ENCODE measurements at places on chromosomes 3 and 15.
A peak's percentile ranks its signal among the peaks of the same experiment; 100 is the strongest.

DNA sequence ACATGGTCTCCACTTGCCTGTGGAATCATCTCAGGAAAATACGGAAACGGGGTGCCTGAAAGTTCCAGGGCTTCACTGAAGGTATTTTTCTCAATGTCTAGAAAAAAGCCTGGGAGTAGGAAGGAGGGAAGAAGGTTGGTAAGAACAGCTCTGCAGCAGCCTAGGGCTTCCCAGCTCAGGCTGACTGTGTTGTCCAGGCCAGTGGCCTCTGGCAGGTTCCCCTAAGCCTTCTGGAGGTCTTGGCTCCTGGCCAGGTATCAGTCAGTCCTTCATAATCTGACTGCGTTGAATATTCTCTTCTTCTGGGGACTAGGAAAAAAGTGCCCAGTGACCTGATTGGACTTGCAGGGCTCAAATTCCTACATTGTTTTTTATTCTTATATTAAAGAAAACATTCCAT, 38.6 kb downstream of the SSR3 start:
- no peak for DNase-seq

- DNase-seq = peak; percentile 68
Measured at GRCh38 chr3:72346526-72346926, 501.7 kb downstream of the SHQ1 start.

DNA sequence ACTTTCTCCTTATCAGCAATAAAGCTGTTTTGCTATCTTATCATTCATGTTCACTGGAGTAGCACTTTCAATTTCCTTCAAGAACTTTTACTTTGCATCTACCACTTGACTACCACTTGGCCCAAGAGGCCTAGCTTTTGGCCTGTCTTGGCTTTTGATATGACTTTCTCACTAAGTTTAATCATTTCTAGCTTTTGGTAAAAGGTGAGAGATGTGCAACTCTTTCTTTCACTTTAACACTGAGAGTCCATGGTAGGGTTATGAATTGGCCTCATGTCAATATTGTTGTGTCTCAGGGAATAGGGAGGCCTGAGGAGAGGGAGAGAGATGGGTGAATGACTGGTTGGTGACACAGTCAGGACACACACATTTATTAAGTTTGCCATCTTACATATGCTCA, 31.0 kb upstream of the FAM3D start:
- DNase-seq = no peak

DNA sequence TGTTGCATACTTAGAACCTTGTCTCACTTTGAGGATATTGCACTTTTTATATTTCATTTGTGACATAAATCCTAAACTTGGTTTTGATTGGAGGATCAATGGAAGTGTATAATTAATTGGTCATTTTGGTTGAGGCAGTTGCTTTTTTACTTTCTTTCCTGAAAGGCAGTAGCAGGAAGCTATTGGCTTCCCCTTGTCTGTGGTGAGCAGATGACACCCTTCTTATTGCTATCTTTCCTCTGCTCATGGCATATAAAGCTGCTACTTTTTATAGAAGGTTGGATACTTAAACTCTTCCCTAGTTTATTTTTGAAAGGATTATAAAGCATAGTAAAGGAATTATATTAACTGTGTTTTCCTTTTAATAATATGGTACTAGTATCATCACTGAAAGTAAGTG, 28.6 kb downstream of the FAM98B start:
- DNase-seq = no peak

DNA sequence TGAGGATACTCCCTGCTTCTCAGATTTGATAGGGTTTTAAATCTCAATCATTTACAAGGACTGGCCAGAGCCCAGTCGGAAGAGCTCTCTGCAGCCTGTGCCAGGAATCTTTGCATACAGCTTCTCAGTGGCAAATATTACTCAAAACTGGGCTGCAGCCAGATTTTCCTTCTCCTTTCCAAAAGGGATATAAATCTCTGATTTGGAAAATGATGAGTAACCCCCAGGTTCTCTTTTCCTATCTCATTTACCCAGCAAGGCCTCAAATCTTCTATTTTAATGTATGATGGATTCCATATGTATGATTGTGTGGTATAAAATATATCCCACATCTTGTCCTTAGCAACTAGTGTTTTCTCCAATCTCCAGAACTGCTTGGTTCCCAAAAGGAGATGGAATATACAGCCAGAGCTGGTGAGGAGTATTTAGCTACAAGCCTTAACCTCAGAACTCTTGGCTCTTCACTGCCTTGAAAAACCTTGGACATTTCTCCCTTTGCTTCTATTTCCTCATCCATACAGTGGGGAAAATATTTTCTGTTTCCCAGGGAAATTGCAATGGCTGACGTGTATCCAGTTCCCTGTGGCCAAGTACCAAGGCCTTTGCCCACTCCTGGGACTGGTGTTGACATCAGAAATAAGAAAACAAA, 114.4 kb downstream of the ATG7 start:
- no peak for DNase-seq

DNA sequence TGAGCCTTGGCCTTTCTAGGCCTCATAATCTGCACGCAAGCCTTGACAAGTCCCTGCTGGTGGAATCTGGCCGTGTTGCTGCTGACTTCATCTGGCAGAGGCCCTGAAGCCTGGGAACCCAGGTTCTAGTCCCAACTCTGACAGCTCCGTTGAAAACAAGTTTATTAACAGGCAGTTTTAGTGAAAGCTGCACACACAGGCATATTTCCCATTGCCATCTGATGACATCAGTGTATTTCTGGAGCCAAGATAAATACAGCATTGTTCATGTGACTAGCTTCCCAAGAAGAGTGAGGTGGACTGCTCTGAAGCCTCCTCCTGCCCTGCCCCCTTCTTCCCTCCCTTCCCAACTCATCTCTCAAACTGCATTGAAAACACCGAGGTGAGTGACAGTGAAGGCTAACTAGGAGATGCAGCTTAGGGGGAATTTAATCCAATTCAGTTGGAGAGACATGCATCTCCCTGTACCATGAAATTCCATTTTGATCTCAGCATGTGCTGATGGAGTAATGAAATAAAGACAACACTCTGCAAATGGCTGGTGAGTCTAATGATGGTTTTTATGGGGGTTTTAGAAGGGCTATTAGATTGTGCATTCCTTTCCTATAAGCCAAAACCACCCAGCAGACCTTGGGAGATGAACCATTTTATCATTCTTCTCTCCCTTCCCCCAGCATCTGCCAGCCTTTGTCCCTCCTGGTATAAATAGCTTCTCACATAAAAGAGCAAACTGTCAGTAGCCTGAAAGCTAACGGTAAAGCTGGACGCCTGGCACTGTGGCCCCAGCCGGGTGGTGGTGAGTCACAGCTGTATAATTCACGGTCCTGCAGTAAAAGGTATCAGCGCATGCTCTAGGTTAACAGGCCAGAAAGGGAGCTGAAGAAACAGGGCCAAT, 38.0 kb downstream of the PRICKLE2 start:
- DNase-seq = peak; percentile 82

DNA sequence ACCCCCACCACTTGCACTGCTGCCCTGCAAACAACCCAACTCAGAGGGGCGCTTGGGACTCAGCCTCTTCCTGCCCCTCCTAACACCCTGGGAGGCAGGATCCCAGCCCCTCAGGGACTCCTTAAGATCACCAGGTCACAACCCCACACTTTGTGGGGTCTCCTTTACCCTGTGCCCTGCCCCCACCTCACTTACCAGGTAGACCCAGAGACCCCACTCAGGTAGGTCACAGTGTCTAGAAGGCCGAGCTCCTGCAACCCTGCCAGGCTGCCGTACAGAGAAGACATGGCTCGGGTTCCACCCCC, 9.1 kb downstream of the PLA2G4F start:
- DNase-seq = no peak

DNA sequence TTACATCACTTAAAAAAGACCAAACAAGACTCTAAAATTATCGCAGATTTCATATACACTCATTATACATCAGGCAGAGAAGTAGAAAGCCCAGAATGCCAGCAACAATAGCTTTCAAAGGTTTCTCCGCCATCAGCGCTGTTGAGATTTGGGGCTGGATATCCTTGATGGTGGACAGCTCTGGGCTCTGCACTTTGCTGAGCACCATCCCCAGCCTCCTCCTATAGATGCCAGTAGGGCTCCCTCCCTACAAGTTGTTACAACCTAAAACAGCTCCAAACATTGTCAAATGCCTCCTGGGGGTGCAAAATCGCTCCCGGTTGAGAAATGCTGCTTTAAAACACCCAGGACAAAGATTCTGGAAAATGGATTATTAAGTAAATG, 73.5 kb downstream of the ATP10A start:
- no peak for DNase-seq

GRCh38 chr15:69919816-69920215, 177.9 kb downstream of the TLE3 start:
- DNase-seq = no peak

- no peak for DNase-seq
Measured at GRCh38 chr3:114640126-114640525, 346.3 kb downstream of the TIGIT start.

DNA sequence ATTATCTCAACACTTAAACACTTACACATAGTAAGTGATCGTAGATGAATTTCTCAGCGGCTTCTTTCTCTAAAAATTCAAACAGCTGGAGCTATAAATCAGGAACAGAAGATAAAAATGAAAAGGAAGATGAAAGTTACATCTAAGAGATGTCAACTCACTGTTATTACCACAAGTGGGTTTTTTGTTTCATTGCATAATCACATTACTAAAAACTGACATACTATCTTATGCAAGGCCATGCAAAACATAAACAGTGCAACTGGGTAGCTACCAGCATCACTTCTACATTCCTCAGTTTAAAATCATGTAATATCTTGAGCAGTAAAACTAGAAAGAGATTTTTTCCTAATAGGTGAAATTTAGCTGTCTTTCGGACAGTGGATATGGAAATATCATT, 14.9 kb downstream of the MINDY4B start:
- DNase-seq = no peak

Data from aorta (tissue), 5 donors.